ENCODE measurements at places on chromosomes 6 and 20. TPM values are rescaled to one million over a fixed set of nuclear protein-coding genes. Genes with fewer than 3 reads are reported as not detected.

DNA sequence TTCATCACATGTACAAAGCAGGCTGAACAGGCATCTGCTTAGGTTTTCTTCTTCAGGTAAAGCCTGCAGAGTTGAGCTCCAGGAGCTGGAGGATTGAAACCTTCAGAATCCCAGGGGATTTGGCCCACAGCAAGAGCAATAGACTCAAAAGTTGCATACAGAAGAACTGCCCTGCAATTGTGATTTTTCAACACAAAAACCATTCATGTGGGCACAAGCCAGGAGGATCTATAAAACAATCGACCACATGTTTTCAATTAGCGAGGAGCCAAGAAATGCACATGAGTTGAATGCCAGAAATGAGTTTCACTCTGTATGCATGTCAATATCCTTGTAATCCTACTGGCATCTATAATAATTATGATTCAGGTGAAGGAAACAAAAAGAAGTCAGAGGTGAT, 576.4 kb downstream of the HDGFL1 start:
- DNase-seq: no peak

DNA sequence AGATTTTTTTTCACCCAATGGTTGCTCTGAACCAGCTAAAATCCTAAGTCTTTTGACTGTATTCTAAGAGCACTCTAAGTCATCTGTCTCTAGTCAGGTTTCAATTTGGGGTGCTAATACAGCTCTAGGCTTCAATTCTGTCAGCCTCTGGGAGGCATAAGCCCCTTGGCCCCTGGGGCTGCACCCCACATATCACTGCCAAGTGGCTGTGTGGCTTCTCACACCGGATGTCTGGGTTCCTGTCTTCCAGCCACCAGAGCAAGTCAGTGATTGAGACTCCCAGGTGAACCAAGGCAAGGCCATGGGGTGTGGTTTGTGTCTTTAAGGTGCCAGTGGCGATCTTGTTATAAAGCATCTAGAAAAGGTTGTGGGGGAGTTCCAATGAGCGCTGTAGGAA, 136.5 kb downstream of the TMEM242 start:
- DNase-seq: no peak

- no peak for DNase-seq
Measured at GRCh38 chr20:33551778-33552177, 61.9 kb downstream of the CBFA2T2 start.

GRCh38 chr6:112234601-112235000, 19.8 kb downstream of the LAMA4 start:
- no peak for DNase-seq

GRCh38 chr20:50415516-50416268, 94.5 kb upstream of the PTPN1 start:
- no peak for DNase-seq

DNA sequence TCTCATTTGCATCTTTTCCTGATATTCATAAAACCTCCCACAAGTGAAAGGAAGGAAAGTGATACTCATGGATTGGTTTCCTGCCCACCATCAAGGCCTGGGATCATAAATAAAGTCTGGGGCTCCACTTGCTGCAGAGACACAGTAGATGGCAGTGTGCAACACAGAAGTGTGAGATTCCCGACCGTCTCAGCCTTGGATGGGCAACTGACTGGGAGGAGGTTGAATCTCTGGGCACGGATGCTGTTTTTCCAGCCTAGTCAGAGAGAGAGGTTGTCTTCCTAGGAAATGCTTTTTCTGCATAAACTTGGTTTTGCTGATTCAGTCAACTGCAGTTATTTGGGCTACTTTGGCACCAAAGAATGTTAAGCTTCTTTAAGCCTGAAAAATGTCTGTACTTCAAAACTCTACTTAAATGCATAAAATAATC, 9.9 kb upstream of the RFPL4B start:
- DNase-seq: peak; percentile 5

Gene DAAM2
- total RNA-seq: 1.1 TPM

Gene CLIC5
- 0.08 TPM for total RNA-seq

Gene FNDC1
- 19.9 TPM for total RNA-seq
